ENCODE measurements at places on chromosomes 5 and 9.

- no peak for DNase-seq
Observed at GRCh38 chr5:74376187-74376586, 264.3 kb downstream of the ENC1 start.

DNA sequence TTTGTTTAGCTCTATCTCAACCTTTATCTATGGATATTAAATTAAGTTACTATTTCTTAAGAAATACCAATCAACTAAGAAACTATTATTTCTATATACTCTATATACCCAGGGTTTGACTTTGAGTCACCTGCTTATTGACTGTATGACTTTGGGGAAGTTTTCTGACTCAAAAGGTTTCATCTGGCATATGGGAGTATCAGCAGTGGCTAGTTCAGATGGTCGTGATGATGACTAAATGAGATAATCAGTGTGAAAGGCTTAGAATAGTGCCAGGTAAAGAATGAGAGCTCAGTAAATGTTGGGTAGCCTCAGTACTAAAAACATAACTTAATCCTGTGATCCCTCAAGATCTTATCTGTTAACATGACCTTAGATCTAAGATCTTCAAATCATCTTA lies 179.7 kb upstream of the ISL1 start:
- DNase-seq = no peak

DNA sequence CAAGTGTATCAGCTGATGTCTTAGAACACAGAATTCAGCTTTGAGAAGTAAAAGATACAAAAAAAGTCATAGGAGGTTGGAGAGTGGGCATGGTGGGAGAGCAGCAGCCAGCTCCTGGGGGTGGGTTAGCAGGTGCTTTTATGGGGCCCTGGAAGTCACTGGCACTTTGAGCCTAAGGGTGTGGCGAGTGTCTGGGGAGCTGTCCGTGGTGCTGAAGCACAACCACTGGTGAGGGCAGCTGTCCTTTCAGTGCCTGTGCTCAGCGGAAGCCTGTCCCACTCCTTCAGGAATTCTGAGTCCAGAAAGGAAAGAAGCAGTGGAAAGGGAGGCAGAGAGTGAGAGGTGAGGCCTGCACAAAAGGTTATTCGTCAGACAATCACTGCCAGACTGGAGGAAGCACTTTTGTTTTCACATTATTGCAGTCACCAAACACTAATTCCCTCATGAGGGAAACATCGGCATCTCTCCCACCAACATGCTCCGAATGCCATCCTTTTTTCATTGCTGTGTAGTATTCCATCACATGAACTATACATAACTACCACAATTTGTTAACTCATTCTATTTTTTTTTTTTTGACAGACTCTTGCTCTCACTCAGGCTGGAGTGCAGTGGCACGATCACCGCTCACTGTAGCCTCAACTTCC lies 59.4 kb upstream of the RAPGEF1 start:
- DNase-seq = peak; percentile 73

GRCh38 chr9:19998153-19998552 lies 209.3 kb upstream of the SLC24A2 start:
- no peak for DNase-seq

GRCh38 chr9:137685741-137686420 lies 67.1 kb downstream of the EHMT1 start:
- no peak for DNase-seq

GRCh38 chr5:112614285-112614684 lies 123.4 kb upstream of the APC start:
- DNase-seq = no peak

GRCh38 chr9:21097817-21098216 lies 20.1 kb upstream of the IFNB1 start:
- DNase-seq = no peak

DNA sequence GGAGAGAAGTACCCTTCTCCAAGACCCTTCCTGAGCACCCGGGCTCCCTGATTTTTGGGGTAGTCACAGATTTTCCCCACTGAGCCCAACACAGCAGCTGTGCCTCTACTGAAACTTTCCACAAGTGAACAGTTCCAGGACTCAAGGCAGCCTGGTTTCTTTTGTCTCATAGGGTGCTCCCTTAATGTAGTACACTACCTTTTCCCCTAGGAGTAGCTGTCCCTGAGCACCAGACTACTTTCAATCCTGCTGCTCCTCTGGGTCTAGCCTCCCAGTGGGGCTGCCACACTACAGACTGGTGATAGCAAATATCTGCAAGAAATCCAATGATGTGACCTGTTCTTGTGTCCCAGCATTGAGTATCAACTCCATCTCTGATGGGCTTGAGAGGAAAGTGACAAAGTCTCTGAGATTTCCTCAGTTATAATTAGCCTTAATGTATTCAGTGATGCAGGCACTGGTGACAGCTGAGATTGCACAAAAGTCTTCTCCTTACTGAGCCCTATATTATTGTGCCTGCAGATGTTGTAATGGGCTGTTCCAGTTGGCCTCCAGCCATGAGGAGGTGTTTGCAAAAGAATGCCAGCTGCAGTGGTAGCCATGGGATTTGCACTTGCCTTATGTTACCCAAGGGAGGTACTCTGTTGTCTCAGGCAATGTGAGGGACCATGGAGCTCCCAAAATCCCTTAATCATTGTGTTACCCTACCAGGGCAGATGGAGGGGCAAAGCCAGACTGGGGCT lies 1802.5 kb downstream of the EFNA5 start:
- no peak for DNase-seq

GRCh38 chr9:677461-678097 lies 163.9 kb upstream of the DMRT1 start:
- peak; percentile 12 for DNase-seq

- peak; percentile 44 for DNase-seq
Observed at GRCh38 chr5:128537221-128537999, 635 bp downstream of the FBN2 start.

DNA sequence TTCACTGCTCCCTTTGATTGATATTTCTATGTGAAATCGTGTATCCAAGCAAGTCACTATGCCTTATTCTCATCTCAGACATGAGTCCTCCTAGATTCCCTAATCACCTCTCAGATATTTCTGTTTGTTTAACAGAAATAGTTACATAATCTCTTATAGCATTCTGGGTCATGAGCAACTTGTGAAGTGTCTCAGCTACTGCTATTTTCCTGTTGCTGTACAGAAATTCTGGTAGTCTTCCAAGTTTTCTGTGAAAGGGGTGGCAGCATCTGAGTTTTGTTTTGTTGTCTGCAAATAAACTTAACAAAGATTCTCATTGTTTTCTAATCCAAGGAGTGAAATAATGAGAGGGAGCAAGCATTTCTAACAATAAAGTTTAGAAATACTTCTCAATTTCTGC lies 256.9 kb upstream of the ST8SIA4 start:
- DNase-seq = no peak

- DNase-seq = no peak
Observed at GRCh38 chr9:12759761-12760160, 15.1 kb upstream of the LURAP1L start.

GRCh38 chr9:29822458-29822857 lies 2249.2 kb upstream of the C9orf72 start:
- no peak for DNase-seq

DNA sequence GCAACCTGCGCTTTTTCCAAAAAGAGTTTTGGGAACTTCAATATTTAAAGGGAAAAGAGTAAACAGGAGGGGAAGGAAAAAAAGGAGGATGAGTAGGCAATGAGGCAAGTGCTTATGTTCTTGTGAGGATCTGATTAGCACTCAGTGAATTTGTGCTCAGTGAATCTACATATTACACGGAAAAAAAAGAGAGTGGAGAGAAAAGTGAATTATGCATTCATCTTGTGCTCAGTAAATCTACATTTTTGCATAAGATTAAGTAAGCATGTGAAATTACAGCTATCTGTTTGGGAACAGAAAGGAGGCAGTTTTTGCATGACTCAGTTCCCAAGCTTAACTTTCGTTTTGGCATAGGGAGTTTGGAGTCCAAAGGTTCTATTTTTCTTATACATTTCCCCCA lies 170.1 kb downstream of the CDH10 start:
- DNase-seq = no peak

DNA sequence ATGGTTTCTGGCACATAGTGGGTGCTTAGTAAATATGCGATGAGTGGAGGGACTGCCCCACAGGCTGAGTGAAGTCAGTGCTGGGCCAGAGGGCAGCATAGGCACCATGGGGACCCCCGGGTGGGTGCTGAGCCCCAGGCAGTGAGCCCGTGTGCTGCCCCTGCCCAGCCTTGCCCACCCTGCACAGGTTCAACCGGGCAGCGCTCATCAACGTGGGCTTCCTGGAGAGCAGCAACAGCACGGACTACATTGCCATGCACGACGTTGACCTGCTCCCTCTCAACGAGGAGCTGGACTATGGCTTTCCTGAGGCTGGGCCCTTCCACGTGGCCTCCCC lies 7.2 kb downstream of the B4GALT7 start:
- DNase-seq = no peak

DNA sequence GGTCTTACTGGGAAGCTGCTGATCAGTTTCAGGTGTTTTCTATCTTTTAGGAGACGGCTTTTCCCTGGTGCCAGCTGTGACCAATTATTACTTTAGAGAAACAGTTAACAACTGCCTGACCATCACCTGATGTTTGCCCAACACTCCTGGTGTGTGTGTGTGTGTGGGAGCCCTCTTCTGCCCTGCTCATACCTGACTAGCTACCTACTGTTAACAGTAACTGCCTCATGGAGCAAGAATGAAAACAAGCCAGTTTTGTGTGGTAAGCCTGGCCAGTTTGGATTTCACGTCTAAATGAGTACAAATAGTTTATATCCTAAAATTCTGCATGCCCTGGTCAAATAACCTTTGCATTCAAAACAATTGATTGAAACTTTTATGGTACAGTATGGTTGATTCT lies 46.1 kb upstream of the RIOK2 start:
- DNase-seq = no peak

GRCh38 chr9:136560586-136560985 lies 14.7 kb upstream of the NOTCH1 start:
- no peak for DNase-seq

DNA sequence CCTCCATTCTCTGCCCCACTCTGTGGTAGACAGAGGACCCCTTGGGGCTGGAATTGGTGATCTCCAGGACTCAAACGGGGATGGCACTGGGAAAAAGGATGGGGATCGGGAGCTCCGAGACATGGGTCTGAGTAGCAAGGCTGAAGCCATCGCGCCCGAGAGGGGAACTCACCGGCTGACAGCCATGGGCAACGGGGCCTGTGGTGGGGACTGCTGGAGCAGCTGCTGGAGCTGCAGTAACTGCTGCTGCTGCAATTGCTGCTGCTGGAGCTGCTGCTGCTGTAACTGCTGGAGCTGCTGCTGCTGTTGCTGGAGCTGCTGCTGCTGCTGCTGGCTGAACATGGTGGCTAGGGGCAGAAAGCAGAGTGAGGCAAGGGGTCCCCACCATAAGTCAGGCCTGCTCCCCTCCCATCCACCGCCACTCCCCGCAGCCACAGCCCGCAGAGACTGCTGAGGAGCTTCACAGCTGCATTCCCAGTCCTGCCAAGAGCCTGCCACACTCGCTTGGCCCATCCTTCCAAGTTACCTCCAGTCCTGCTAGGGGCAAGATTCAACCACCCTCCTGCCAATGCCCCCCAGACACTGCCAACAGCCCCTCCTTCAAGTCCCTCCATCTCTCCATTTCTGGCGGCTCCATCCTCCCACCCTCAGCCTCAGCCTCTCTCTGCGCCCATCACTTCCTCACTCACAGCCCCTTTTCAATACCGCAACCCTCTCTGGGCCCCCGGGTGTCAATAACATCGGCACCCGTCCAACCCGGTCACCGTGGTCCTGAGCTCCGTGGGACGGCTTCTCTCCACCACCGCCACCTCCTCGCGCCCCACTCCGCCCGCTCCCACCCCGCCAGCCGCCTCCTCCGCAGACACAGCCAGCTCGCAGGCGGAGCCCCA lies 611 bp downstream of the CIZ1 start:
- no peak for DNase-seq

- DNase-seq = no peak
Observed at GRCh38 chr5:169657127-169657526, 20.1 kb downstream of the DOCK2 start.

DNA sequence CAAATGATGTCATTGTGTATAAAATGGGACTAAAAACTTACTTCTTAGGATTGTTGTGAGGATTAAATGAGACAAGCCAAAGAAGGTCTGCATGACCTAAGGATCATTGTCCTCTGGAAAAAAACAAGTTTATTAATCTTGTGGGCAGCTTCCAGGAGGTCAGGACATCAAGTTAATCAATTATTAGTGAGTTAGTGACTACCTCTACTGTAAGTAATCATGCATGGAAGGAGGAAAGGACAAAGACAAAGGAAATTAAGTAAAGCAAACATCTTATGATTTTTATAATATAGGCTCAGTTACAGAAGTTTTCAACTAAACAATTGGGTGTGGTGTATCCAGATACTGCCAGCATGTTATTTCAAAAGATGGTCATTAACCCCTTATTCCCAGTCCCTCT lies 129.3 kb upstream of the TUT7 start:
- DNase-seq = no peak

DNA sequence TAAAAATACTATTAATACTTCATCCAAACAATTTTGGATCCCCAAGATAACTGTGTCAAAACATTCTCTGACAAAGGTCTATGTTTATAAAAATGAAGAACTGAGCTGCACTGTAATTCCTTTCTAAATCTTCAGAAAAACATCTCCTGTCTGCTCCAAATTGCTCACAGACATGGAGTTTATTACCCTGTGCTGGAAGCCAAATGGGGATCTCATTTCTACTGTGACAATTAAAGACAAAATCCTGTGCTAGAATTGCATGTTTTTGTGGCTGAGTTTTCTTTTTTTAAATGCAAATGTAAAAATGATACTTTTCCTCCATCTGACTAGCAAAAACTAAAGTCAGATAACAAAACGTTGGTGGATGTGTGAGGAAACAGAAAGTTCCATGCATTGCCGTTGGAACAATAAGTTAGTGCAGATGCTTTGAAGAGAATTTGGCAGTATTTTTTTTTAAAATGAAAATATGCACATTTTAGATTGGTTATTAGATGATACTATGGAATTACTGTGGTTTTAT lies 93.5 kb downstream of the GNA14 start:
- no peak for DNase-seq

DNA sequence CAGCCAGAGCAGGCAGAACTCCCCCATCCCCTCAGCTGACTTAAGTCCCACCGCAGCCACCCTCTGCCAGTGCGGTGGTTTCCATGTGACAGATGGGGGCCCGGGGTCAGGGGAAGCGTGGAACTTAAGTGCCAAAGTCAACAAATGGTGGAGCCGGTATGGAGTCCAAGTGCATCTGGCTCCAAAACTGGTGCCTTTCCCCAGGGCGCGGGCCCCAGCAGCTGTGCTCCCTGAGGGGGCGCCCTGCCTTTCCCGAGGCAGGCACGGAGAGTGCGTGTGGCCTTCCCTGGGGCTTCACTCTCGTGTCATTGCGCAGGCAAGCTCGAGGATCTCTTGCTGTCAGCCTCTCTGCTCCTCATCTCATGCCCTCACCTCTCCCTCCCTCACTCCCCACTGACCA lies 33.8 kb downstream of the SLC46A2 start:
- no peak for DNase-seq

GRCh38 chr5:40025586-40025985 lies 600.8 kb upstream of the DAB2 start:
- DNase-seq = no peak

DNA sequence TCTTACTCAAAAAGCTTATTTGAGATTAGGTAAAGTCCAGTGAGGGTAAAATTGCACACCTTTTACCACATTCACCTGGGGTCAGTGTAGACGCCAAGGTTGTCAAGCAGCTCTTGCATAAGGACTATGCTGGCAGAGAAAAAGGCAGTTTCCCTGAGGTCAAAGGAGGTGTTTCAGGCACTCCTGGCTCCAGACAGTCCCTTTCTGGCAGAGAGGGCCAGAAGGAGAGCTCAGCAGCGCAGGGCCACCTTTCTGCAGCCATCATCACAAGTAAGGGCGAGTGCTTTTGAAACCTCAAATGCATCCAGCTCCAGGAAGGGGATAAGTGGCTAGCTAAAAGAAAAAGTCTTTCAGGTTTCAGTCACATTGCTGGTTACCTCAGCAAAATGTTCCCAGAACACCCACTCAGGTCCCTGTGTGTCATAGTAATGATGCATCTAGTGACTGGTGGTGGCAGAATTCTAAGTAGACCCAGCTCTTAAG lies 16.7 kb upstream of the IL13 start:
- DNase-seq = no peak

Data from urothelium cell line (cell line).